AG08396 (cell line): ENCODE measurements at places on chromosomes 6 and 20.

GRCh38 chr20:58393299-58393698 lies 4.3 kb downstream of the VAPB start:
- DNase-seq: no peak

DNA sequence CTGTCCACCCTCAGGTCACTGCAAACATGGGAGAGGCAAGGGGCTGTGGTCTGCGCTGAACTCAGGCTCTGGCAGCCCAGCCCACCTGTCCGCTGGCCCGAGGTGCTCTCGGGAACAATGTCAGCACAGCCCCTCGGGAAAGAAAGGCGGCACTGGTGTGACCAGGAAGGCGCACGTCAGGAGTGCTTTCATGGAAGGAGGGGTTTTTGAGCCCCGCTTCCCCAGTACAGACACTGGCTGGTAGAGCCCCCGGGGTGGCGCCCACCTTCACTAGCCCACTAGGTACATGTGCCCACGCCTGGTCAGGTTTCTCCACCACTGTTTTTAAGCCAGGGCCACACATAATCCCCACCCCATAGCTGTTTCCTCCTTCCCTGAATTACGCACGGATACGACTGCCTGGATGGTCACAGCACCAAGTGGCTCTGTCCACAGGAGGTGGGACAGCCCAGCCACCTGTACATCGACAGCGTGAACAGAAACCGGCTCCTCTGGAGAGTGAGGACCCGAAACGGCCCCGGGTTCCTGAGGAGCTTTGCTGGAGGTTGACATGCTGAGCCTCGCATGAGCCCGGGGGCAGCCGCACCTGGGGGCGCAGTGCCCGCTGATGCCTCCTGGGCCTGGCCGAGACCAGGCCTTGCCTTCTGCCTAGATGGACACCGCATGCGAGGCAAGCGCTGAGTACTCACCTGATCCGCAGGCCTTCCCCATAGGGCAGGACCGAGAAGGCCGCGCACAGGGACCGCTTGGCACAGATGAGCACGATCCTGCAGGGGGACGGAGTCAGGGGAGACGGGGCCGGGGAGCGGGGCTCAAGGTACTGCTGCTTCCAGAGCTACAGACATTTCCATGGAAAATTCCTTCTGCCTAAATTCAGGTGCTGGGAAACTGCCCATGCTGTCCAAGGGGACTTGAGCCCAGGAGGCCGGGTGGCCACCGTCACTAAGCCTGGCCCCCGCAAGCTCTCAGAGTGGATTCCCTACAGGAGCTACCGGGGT lies 7.6 kb downstream of the RPS21 start:
- no peak for DNase-seq

DNA sequence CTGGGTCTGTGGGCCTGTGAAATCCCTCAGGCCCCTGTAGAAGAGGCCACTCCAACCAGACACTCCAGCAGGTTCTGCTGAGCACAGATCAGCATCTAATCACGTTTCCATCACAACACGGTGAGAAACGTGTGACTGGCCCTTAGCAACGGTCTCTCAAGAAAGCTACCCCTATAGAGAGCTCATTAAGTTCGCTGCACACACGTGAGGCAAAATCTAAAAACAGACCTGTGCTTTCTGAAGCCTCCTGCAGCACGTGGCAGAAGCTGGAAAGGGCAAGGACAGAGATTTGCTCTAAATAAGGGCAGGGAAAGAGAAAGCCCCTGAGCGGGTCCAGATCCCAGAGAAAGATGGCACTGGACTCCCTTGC lies 56.5 kb downstream of the GPR6 start:
- DNase-seq: no peak

DNA sequence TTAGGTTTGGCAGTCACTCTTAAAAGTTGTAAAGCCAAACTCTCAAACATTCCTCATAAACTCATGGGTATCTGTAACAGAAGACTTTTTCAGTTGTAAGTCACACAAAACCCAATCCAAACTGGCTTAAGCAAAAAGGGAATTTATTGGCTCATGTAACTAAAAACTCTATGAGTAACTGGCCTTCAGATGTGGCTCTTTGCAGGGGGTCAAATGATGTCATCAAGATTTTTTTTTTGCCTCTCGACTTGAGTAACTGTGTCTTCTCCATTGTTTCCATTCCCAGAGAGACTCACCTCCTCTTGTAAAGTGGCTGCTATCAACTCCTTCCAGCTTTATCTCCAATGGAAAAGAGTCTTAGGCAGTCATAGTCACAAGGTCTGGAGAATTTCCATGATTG lies 645.0 kb downstream of the DHX35 start:
- no peak for DNase-seq

GRCh38 chr6:125906158-125906998 lies 50.2 kb upstream of the HINT3 start:
- peak; percentile 48 for DNase-seq

GRCh38 chr6:158916617-158917016 lies 83.4 kb downstream of the RSPH3 start:
- DNase-seq: no peak

- no peak for DNase-seq
Measured at GRCh38 chr20:62889411-62889810, 27.8 kb upstream of the TCFL5 start.

DNA sequence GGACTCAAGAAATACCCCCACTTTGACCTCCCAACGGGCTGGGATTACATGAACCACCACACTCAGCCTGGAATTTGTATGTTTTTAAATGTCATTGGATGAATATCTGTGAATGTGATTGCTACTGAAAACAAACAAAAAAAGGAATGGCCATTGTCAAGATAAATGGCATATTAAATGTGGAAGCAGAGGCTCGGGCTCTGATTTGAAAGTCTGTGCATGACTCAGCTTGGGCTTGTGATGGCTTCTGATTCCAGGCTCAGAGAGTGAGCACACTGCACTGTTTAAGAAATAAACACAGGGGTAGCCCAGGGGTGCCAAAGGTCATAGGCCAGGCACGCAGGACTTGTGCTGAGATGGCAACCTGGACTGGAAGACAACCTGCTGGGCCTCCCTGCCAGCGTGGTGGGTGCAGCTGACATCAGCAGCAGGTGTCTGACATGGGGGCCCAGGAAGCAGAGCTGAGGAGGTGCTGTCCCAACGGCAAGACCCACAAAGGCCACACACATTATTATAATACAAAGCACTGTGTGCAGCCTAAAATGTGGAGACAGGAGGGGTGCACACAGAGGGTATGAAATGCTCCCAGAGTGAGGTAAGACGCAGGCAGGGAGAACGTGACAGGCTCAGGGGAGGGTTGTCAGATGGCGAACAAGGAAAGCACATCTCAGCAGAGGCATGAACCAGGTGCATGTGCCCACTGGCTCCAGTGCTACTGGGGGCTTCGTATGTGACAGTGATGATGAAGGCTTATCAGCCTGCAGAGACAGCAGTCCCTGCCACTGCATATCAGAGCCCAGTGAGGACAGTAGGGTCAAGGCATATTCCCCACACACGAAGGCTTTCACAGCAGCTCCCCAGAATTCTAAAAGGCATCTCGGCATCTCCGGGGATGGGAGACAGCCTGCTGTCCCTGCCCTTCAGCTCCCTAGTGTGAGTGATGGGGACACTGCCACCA lies 169.4 kb downstream of the SYNDIG1 start:
- DNase-seq: no peak

- peak; percentile 21 for DNase-seq
Measured at GRCh38 chr6:52990342-52990741, 4.7 kb downstream of the GSTA4 start.

- DNase-seq: no peak
Measured at GRCh38 chr6:143605906-143606521, 71.8 kb upstream of the PHACTR2 start.

DNA sequence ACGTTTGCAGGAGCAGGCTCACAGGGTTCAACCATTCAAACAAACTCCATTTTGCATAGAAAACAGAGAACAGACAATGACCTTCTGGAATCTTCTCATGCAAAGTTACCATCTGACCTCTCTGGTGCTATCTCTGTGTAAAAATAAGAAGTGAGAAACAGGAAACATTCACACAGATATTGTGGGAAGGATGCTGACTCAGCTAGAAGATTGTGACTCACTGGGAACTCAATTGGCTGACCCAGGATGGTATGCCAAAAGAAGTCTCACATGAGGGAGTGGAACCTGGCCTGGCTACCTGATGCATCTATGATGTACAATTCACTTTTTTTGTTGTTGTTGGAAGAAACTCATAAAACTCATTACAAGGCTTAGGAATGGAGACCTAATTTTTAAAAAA lies 61.1 kb upstream of the TBX18 start:
- DNase-seq: no peak
